B cell (primary cell): ENCODE measurements at places on chromosomes 11 and 22.

DNA sequence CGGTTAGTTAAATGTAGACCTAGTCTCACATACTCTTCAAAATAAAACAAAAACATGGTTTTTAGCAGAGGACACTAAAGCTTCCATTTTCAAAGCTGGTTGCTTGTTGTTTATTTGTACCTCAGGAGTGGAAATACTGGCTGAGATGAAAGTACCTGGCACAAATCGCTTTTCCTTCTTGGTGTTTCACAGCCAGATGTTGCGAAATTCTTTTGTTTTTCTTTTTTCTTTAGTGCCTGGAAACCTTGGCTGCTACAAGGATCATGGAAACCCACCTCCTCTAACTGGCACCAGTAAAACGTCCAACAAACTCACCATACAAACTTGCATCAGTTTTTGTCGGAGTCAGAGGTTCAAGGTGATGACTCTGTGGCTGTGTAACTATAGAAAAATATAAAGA is 48.3 kb downstream of the KREMEN1 start:
- no peak for DNase-seq

- no peak for DNase-seq
These were observed 279.9 kb downstream of the TENM4 start for GRCh38 chr11:79160791-79161403.

DNA sequence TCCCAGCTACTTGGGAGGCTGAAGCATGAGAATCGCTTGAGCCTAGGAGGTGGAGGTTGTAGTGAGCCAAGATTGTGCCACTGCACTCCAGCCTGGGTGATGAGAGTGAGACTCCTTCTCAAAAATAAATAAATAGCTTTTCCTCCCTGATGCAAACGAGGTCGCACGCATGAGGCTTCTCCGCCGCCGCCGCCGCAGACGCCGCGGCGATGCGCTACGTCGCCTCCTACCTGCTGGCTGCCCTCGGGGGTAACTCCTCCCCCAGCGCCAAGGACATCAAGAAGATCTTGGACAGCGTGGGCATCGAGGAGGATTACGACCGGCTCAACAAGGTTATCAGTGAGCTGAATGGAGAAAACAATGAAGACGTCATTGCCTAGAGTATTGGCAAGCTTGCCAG is 20.0 kb upstream of the RAB39A start:
- DNase-seq = no peak

DNA sequence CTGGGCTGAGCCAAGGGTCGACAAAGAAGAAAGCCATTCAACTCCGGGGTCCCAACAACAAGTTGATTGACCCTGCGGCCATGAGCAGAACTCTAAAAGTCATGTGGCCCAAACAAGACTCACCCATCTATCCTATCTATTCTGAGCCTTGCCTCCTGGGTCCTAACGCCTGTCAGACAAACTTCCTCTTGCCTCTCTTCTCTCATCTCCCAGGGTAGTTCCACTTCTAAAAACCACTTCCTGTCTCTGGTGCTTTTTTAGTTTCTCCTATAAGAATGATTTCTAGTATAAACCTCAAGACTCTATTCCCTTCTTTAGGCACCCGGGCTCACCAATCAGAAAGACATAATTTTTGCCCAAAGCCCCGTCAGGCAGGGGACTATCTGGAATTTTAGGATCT is 530.2 kb downstream of the DLG2 start:
- peak; percentile 40 for DNase-seq

DNA sequence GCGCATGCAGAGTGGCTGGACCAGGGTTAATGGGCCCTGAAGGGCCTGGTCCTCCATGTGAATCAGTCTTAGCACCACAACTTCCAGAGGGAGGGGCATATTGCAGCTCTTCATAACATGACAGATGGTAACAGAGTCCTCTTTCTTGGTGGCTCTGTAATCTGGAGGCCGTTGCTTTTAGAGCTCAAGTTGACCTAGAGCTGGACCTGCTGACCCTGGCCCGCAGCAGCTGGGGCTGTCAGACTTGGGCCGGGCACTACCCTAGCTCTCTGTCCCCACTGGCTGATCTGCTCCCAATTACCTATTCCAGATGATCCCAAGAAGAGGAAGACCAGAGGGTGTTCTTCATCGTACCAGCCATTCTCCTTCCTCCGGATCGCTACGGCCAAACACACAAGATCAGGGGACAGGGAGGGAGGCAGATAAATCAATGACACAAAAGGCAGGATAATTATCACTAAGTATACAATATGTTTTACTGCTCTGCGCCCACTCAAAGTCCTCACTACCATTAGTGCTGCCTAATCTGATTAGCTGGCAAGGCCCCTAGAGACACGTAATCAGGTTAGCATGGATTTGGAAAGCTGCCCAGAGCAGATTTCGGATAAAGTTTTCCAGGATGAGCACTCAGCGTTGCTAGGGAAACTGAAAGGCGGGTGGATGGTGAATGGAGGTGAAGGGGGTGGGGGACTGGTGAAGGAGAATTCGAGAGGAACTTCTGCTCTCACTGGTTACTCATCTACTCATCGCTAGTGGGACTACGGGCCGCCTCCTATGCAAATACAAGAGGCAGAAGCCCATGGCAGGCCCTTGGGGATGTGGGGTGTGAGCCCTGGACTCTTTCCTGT is 64.5 kb upstream of the PHOX2A start:
- no peak for DNase-seq

- DNase-seq = no peak
These were observed 7.3 kb downstream of the RHOG start for GRCh38 chr11:3833449-3833848.

DNA sequence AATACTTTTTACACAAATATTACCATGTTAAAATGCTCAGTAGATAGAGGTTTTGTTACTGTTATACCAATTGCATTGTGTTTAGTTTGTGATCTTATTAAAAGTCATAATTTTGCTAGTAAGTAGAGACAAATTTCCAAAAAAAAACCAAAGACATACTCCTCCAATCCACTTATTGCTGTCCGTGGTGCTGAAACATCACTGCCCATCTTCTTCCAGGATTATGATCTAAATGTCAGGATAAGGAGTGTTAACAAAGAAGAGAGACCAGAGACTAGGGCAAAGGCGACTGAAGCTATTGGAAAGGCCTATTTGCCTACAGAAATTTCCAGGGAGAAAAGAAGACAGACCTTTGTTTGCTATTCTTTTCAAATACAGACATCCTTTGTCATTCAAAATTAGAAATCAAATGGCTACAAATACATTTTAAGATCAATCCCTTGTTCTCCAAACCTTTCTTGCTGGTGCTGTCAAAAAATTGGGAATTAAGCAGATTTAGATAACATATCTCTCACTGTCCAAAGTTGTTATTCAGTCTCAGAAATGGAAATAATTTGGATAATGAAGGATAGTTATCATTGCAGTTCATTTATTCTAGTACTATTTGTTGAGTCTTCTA is 199.7 kb downstream of the C11orf91 start:
- DNase-seq = no peak

DNA sequence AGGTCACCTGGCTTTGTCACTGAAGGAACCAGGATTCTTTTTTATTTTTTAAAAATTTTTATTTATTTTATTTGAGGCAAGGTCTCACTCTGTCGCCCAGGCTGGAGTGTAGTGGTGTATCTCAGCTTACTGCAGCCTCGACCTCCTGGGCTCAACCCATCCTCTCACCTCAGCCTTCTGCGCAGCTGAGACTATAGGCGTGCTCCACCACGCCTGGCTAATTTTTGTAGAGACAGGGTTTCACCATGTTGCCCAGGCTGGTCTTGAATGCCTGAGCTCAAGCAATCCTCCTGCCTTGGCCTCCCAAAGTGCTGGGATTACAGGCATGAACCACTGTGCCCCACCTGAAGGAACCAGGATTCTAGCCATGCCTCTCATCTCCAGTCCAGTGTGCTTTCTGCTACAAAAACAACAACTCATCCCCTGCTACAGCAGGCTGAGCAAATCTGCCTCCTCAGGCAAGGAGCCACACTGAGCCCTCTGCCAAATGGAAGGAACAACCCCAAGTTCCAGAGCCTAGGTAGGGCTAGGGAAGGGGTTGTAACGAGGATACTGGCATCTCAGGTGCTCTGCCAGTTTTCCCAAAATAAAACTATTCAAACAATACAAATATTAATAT is 2.6 kb upstream of the PEX26 start:
- no peak for DNase-seq

GRCh38 chr11:82229341-82229740 is 504.3 kb downstream of the FAM181B start:
- no peak for DNase-seq

DNA sequence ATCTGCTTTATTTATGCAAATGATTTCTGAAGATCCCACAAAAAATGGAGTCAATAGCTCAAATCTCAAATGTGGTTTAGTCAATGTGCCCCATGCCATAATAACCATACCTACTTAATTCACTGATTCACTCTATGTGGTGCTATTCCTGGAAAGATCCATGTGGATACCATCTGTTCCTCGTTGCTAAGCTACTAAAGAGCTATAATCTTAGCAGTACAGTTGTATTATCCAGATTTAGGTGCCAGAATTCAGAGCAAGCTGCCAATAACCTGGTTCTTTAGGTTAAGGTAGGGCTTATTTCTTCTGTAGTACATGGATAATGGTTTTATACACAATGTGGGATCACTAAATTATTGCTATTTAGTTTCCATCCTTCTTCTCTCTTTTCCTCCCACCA is 974.7 kb upstream of the CCDC90B start:
- DNase-seq = no peak

DNA sequence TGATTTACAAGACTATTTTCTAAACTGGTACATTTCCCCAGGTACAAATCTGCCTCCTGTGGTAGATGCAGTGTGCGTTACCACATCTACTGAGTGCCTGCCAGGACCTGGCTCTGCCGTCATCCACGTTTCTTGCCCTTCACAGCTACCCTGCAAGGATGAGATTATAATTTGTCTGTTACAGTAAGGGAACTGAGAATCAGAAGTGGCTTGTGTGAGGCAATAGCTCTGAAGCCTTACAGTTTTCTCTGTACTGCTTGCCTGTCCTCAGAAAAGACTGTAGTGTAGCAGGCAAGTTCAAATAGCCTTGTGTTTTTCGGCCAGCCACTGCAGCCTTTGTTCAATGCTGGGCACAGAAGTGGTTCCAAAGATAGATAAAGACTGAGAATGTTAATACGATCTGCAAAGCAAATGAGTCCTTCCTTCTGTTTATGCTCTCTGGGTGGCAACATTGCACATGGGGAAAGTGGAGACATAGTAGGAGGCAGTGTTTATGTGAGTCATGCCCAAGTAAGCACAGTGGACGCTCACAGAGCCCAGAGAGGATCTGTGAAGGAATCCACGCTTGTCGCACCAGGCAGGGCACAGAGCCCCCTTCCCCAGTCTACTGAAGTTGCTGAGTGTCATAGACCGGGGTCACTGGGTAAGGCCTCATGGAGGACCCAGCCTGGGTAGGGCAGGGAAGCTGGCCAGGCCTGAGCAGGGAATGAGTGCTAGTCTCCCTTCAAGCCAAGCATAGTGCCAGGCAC is 49.1 kb downstream of the MICAL2 start:
- DNase-seq = no peak

DNA sequence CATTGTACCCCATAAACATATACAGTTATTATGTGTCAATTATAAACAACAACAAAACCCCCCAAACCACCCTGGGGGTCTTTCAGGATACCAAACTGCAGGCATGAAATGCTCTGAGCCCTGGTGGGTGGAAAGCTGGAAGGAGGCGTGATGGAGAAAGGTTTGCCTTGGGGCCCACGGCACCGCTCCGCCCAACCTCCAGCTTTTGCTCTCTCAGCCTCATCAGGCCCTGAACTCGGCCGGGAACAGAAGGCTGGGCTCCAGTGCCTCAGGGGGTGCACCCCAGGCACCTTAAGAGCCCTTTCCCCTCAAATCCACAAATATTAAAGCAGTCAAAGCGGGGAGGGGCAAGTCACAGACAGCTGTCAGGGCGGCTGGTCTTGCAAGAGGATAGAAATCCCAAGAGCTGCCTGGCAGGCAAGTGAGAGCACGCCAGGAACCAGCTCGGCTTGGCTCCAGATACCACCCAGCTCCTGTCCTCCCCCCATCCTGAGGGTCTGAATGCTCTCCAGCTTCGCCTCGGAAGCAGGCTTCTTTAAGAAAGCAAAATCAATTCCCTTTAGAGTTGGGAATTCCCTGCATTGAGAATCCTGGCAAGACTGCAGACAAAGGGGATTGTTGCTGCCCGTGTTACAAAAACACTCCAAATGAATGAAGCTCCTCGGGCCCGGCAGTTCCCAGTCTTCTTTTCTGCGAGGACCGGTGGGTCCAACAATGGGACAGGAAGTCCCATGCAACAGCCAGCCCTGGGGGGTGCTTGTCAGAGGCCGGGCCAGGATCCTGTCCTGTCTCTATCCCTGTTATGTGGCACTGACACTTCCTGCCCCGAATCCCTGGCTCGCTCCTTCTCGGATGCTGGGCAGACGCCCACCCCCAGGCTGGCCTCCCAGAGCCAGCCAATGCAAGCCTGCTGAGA is 80.8 kb downstream of the NAT10 start:
- no peak for DNase-seq

GRCh38 chr22:47678048-47678447 is 915.6 kb downstream of the TBC1D22A start:
- DNase-seq = no peak

DNA sequence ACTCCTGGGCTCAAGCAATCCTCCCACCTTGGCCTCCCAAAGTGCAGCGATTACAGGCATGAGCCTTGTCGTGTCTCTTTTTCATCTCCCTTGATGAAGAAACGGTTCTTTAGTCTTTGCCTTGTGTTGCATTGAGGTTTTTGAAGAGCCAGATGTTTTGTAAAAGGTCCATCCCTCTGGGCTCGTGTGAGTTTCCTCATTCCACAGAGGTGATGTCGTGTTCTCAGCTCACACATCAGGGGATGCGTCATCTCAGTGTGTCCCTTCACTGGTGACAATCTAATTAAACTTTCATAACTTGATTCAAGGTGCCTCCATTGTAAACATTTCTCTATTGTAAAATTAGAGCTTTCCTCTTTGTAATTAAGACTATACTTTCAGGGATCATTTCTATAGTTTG is 29.7 kb upstream of the TEF start:
- no peak for DNase-seq

DNA sequence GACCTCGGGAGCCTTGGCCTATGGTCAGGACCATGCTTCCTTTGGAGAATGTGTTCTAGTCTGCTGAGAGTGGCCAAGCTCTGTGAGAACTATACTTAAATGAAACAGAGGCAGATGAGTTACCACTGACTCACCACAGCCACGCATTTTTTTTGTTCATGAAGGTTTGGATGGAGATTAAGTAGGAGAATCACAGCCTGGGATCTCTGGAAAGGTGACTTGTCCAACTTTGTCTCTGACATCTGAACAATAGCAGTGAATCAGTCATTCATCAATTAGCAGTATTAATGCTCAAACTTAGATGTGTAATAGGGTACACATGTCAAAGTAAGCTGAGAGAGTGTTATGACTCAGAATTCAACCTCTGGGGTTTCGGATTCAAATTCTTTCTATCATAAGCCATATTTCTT is 100.7 kb upstream of the ANO3 start:
- no peak for DNase-seq

- no peak for DNase-seq
These were observed 71.8 kb downstream of the XRRA1 start for GRCh38 chr11:74877132-74877531.

DNA sequence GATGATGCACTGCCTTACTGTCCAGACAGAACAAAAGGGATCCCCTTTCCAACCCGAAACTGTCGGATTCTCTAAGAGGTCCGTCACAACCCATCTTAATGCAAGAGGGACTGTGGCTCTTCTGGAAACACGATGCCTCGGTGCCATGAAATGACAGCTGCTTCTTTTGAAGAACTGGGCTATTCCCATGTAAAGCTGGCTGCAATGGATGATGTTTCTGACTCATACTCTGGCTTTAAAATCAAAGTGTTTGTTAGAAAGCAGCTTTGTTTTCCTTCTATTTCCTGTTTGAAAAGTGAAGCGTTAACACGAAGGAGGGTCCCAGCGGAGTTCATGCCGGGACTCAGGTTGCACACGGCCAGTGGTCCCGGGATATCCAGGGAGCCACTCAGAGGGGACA is 3.1 kb downstream of the TP53AIP1 start:
- DNase-seq = no peak

- DNase-seq = no peak
These were observed 340.5 kb upstream of the ANO3 start for GRCh38 chr11:25991476-25991875.
